ENCODE measurements at places on chromosomes 16 and 17.

DNA sequence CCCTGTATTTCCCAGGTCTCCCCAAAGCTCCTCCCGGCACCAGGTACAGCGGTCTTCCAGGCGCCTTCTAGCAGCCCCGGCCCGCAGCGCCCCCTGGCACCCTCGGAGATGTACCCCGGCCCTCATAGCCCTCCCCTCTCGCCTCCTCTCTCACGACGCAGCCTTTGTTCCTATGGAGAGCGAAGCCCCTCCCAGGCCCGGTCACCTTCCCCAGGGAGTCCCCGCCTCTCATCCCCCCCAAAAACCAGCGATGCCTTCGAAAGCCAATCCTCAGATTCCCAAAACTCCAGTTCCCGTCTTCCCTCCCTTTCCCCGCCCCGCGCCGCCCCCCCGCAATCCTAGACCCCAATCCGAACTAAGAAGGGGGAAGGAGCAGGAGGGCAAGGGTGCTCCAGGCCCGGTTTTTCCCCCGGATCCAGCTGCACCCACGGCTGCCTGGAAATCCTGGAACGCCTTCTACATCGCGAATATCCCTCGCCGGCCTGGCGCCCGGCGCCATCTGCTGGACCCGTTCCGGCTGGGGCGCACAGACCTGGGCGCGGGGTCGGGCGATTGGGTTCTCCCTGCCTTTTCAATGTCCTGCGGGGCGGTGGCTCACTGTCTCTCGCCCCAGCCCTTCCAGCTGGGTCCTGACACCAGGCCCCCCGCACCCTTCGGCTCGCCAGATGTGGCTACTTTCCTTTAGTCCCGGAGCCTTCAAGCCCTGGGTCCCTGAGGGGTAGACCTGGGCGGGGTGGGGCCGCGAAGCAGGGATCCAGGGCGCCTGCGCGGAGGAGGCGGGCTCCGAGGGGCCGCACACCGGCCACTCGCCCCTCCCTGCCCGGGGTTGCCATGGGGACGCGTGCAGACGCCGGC, at the start of gene DNAH2:
Gene DNAH2 (plus strand): TSS at position 844 of the 855 bp plus-strand sequence. CDS start 1,991 bp downstream, outside the sequence.
- peak; percentile 28 for DNase-seq

- peak; percentile 71 for DNase-seq
These were observed 27.7 kb upstream of the DHRS7B start for GRCh38 chr17:21098934-21099689.

GRCh38 chr17:39304188-39304587, 78.4 kb upstream of the STAC2 start:
- no peak for DNase-seq

DNA sequence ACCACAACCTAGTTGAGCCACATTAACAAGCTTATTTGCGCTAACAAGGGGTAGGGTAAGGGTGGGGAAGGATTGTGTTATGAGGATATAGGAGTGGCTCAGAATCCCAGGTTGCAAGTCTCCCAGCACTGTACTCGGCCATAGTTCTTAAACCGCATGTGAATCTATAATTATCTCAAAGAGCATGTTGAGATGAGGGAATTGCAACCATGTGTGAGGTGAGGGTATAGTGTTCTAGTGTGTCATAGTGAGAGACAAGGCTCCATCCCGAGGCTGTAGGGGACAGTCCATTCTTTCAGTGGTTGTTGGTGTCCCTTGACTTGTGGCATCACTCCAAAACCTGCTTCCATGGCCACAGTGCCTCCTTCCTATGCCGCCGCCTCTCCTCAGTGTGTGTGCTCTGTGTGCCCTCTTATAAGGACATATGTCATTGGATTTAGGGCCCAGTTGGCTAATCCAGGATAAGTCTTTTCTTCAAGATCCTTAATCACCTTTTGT, 22.7 kb upstream of the ATP5MC1 start:
- DNase-seq: no peak

GRCh38 chr17:9002227-9002605, 19.1 kb upstream of the NTN1 start:
- DNase-seq: no peak

- DNase-seq: no peak
These were observed 42.4 kb upstream of the JPH3 start for GRCh38 chr16:87559945-87560344.

GRCh38 chr16:86611525-86611855, 33.1 kb downstream of the FOXL1 start:
- no peak for DNase-seq

DNA sequence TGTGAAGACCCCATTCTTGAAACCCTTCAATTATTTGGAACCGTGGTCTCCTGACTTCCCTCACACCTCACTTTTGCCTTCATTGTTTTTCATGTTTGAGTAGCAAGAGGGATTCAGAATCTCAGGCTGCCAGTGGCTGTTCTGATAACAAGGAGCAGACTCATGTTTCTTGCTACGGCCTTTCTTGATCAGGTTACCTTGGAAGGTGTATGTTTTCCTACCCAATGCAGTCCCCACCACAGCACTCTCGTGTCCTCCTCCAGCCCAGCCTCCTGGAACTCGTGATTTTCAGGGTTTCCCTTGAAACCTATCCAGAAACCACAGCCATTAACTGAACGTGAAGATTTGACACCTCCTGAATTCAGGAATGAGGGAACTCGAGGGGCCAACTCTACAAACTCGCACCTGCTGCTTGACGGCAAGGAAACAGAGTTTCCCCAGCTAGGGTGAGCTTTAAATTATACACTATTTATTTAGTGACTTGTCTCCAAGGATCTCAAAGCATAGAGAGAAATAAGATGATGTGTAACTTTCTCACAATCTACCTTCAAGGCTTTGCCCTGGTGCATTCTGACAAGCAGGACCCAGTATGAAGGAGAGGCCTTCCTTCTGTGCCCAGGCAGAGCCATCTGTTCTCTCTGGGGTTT, 1.6 kb downstream of the ZFHX3 start:
- DNase-seq: no peak

GRCh38 chr16:31130336-31130891, 5.1 kb downstream of the PRSS8 start:
- DNase-seq: no peak

- no peak for DNase-seq
These were observed 519.0 kb upstream of the C16orf82 start for GRCh38 chr16:26547681-26548080.

DNA sequence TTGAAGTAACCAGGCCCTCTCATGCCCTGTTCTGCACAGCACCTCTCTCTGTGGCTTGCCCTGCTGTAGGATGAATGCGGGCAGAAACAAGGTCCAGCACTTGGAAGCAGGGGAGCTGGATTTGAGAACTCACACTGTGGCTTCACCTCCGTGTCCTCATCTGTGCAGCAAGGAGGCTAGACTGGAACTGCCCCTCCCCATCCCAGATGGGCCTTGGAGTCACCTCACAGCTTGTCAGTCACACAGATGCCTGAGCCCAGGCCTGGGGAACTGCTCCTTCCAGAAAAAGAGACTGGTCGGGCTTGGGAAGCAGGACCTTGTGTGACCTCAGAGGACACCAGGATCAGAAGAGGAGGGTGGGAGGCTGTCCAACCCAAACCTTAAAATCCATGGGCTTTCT, 180.8 kb downstream of the CCT6B start:
- DNase-seq: no peak

- no peak for DNase-seq
These were observed 255.8 kb downstream of the CDH11 start for GRCh38 chr16:64866021-64866420.

DNA sequence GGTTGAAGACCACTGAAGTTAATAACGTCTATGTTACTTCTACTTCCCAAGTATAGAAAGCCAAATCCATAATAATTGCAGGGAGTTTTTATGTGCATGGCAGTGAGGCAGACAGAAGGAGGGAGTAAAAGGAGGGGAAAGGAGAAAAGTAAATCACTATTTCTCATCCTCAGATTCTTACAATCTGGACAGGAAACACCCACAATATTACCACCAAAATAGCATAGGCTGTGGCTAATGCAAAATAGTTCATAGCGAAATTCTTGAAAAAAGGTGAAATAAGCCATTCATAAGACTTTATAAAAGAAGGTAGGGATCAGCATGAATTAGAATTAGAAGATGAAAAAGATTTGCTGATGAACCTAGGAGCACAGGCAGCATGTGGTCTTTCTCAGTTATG, 128.1 kb downstream of the KCNJ2 start:
- DNase-seq: no peak

DNA sequence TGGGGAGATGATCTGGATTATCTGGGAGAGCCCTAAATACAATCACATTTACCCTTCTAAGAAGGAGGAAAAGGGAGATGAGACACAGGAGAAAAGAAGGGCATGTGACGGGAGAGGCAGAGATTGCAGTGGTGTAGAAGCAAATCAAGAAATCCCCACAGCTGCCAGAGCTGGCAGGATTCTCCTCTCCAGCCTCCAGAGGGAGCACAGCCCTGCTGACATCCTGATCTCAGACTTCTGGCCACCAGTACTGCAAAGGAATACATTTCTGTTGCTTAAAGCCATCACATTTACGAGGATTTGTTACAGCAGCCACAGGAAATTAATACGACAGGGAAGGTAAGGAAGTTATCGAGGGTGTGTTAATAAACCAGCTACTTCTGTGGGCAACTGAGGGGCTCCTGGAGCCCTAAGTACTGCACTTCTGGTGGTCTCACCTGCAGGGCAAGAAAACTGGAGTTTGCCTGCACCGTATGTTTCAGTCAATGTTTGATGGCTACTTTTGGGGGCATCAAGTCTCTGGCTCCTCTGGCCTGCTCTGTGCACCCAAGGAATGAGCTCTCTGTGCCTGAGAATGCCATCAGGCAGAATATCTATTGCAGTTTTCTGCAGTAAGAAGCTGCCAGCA, 22.9 kb upstream of the CDH13 start:
- no peak for DNase-seq

DNA sequence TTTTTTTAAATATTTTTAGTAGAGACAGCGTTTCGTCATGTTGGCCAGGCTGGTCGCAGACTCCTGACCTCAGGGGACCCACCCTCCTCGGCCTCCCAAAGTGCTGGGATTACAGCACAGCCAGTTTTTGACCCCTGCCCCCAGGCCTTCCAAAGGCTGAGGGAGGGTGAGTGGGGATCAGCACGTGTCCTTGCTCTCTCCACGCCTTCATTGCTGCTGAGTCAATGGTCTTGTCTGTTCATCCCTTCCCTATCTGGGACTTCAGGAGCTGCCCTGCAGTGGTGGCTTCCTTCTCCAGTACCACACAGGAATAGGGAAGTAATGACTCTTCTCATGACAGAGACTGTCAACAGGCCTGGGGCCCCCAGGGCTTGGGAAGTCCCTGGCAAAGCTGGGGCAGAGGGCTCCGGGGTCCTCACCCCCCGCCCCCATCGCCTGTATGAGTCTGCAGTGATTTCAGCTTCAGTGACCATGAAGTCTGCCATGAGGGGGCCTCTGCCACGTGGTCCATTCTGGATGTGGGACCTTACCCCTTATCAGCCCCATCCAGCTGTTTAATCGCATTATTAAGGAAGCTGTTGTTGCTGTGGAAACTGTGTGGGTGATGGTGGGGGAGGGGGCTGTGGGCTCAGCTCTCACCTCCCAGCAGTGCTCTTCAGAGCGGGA, 6.1 kb downstream of the ABCC3 start:
- no peak for DNase-seq

DNA sequence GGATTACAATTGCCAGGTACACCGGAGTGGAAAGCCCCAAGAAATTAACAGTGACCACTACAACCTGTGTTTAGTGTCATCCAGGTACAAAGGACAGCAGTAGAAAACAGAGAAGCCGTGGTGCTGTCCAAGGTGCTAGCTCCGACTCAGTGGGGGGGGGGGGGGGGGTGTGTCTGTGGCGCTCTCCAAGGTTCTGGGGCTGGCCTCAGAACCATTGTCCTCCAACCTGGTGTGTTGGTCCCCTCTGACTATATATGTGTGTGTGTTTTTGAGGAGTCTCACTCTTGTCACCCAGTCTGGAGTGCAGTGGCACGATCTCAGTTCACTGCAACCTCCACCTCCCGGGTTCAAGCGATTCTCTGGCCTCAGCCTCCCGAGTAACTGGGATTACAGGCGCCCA, 5.8 kb upstream of the ZNF23 start:
- DNase-seq: peak; percentile 3

- no peak for DNase-seq
These were observed 295.3 kb upstream of the PMFBP1 start for GRCh38 chr16:72467157-72467759.

DNA sequence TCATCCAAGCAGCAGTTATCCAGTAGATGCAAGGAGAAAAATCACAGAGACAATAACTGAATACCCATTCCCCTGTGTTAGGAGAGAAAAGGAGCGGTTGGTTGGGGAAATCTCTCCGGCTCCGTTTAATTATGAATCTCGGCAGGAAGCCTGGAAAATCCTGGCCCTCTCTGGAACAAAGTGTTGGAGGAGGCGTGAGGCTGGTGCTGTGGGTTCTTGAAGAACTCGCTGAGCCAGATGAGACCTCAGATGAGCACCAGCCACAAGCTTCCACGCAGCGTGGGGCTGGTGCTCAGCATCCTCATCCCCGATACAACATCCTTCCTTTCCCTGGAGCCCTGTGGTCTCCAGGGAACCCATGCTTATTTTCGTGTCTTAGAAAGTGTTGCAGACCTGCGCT, 39.7 kb downstream of the CACNG4 start:
- no peak for DNase-seq

GRCh38 chr16:19860166-19861041, 24.2 kb downstream of the GPRC5B start:
- no peak for DNase-seq

GRCh38 chr17:45581860-45582259, 91.3 kb upstream of the PLEKHM1 start:
- DNase-seq: no peak

DNA sequence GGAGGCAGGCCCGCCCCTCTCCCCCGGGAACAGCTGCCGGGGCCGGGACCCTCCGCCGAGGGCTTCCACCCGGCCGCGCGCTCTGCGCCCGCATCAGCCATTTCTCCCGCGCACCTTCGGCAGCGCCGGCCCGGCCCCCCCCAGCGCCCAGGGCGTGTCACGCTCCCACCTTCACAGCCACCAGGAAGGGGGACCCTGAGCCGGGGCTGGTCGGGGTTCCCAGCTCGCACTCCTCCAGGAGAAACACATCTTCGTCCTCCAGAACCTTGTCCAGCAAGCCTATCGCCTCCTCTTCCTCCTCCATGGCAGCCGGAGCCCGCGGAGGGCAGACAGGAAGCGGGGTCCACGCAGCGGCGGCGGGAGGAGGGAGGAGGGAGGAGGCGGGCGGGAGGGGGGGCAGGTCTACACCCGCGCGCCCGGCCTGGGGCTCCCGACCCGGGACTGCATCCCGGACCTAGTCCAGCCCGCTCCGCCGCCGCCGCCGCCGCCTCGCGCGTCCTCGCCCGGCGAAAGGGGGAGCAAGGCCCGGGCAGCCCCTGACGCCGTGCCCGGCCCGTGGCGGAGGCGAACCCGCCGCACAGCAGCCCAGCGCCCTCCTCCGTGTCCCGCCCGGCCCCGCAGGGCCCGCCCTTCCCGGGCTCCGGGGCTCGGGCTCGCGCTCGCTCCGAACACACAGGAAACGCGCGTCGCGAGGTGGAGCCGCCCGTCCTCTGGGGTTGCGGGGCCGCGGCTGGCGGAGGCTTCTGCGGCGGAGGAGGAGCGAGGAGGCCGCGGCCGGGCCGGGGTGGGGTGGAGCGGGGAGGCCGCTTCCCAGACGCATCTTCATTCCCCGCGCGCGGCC, 70.8 kb downstream of the ABR start:
- DNase-seq: peak; percentile 57

DNA sequence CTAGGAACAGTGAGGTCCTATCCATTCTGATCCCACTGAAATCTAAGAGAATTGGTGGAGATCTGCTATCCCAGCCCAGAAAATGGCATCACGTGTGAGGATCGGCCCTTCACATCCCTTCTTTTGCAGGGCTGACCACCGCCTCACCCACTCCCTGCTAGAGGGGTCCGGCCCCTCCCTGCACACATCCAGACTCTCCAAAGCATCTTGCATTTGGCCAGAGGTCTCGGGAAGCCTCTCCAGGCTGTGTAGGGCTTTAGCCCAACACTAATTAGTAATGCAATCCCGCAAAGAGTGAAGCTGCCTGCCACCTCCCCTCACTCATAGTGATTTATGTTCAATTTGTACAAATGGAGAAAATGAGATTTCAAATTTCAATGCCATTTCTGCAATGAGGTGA, 434.4 kb upstream of the ZFHX3 start:
- no peak for DNase-seq
